ENCODE measurements at places on chromosomes 11 and 22.

DNA sequence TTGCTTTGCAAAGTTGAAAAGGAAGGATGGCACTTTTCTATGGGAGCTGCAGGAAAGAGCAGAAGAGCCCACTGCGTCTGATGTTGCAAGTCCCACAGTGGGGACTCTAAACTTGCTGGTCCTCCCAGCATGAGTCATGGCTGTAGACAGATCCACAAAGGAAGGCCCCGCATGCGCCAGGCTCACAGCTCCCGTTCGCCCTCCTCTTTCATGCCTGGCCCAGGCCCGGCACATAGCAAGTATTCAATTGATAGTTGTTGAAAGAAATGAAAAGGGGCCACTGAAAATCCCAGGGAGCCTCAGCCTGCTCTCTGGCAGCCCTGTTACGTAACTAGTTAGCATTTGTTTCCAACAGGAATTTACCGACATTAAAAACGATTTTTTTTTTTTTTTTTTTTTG, 18.9 kb downstream of the AP1B1 start:
- DNase-seq, result peak; percentile 59

- DNase-seq, result no peak
Observed at GRCh38 chr11:16408619-16409018, 52.3 kb upstream of the SOX6 start.

- no peak for DNase-seq
Observed at GRCh38 chr22:22181341-22181850, 63.2 kb upstream of the VPREB1 start.

GRCh38 chr22:23256986-23257888, 76.9 kb downstream of the BCR start:
- peak; percentile 72 for DNase-seq

DNA sequence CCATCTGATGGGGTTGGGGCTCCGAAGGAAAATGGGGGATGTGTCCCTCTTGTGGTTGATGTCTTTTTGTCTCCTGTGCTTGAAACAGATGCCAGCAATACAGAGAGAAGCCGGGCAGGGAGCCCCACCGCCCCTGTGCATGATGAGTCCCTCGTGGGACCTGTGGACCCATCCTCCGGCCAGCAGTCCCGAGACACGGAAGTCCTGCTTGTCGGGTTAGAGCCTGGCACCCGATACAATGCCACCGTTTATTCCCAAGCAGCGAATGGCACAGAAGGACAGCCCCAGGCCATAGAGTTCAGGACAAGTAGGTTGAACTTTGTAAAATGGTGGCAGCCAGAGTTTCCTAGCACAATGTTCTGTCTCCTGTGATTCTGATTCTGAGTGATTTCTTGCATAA, 91.7 kb upstream of the OR4B1 start:
- DNase-seq, result no peak

DNA sequence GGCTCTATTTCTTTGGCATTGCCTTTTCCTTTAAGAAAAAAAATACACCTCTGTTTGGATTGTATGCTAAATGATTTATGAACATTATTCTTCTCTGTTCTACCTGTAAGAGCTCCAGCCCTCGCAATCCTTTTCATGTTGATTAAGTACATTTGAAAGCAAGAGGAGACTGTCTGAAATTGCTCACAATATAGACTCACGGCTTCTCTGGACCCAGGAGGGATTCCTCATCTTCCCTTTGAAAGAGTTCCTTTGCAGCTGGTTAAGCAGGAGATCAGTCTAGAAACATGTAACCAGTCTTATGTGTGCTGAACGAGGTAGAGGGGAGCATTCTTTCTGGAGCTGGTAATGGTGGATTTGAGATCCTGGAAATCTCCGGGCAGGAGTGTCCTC, 47.4 kb downstream of the PKNOX2 start:
- no peak for DNase-seq

DNA sequence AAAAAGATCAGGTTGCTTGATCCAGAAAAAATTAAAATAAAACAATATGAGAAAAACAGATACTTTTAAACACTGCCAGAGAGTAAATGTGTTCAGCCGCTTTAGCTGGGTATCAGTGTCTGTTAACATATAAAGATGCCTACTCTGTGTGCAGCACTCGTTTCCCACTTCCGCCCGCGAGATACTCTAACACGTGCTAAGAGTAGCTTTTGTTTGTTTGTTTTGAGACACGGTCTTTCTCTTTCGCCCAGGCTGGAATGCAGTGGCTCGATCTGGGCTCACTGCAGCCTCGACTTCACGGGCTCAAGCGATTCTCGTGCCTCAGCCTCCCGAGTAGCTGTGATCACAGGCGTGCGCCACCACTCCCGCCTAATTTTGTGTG, 531 bp upstream of the MEN1 start:
- no peak for DNase-seq

DNA sequence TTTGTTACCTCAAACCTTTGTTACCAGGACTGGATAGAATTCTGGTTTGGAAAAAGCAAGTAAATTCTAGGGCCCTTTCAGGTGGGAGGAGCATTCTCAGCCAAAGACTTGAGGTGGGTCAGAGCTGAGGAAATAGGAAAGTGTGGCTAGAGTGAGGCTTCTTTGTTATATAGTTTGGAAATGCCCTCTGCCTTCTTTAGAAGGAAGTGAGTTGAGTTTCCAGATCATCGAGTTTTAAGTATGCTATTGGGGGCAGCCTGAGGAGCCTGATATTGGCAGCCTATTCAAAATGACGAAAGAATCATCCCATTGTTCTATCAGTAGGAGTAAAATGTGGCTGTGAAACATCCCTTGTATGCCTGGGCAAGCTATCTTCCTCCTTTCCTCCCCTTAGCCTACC, 134.1 kb downstream of the ARHGAP42 start:
- DNase-seq, result no peak

- peak; percentile 36 for DNase-seq
Observed at GRCh38 chr11:2583605-2583958, 116.2 kb downstream of the KCNQ1OT1 start.

GRCh38 chr22:45211848-45212247, 28.8 kb downstream of the KIAA0930 start:
- DNase-seq, result no peak

GRCh38 chr22:25348391-25348790, 129.0 kb downstream of the CRYBB2 start:
- DNase-seq, result no peak

DNA sequence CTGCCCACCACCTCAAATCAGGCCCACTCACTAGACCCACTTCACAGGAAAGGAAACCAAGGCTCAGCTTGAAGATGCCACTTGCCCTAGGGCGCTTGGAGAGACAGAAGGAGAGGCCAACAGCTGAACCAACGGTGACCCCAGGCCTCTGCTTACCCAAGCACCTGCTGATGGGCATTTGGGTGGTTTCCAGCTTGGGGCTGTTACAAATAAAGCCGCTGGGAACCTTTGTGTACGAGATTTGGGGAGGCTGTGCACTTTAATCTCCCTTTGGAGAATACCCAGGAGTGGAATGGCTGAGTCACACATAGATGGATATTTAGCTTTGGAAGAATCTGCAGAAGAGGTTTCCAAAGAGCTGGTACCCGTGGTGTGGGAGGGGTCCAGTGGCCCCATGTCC, 50.9 kb upstream of the LINC01488 start:
- no peak for DNase-seq

DNA sequence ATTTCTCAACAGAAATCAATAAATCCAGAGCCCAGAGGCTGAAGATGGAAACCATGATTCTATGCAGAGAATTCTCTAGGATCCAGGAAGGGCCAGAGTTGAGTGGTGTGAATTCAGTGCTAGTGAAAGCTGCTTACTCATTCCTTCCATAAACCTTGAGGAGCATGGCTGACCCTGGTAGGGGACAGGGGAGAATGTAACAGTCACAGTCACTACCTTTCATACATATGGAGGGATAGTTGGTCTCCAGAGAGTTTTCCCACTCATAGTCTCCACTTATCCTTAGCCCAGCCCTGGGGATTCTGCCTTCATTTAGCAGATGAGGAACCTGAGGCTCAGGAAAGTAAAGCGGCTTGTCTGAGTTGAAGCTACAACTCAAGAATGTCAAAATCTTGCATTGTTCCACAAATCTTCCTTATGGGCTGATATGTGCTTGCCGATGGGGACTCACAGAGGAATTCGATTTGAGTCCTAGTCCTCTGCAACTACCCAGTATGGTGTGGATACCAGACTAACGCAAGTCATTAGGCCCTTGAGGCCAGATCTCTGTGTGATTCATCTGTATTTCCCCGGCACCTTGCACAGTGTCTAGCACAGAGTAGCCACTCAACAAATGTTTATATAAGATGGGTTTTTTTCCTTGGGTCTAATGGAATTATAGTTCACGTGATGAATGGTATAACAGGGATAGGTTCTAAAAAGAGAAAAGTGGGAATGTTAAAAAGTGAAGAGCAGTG, 3.7 kb upstream of the ANAPC15 start:
- DNase-seq, result no peak

- DNase-seq, result peak; percentile 96
Observed at GRCh38 chr11:119696378-119697222, 32.4 kb downstream of the NECTIN1 start.

DNA sequence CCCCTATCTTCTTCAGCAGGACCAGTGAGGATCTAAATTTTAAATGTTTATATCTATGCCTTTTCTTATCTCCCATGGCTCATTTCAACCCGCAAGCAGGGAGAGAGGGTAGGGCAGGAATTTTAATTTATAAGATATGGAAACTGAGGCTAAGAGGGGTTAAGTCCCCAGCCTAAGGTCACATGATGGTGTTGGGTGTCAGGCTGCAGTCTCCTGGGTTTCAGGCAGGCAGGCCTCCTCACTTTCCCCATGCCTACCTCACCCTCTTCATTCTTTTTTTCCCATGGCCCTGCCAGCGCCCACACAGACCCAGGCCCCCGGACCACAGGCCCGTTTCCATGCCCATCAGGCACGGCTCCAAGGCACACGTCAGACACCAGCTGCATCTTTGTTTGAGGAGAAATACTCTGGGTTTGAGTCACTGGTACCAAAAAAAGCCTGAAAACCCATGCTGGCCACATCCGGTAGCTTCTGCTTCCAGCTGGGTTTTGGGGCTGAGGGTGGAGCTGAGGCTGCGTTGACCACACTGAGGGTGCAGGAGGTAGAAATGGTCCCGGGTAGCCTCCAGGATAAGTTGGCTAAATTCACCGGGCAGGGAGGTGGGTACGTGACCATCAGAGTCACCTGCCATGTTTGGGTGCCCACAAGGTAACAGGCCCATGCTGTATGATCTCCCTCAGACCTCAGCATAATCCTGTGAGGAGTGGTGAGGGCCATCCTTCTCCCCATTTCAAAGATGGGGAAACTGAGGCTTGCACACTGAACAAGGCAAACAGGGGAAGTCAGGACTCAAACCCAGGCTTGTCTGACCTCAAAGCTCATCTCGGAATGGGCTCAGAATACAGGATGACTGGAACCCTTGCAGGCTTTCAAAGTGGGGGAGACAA, 7.5 kb downstream of the CRYBB1 start:
- no peak for DNase-seq

DNA sequence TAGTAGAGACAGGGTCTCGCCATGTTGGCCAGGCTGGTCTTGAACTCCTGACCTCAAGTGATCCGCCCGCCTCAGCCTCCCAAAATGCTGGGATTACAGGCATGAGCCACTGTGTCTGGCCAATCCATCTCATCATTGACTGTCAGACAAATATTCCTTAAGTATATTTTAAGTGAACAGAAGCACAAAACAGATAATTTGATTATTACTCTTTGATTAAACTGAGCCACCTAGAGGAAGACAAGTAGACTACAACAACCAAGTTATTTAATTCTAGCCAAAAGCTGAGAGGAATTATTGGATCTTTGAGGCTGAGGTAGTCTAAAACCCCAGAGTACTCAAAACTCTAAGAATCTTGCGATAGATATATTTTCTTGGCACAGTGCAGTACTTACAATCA, 1.2 kb downstream of the ACRV1 start:
- DNase-seq, result no peak

DNA sequence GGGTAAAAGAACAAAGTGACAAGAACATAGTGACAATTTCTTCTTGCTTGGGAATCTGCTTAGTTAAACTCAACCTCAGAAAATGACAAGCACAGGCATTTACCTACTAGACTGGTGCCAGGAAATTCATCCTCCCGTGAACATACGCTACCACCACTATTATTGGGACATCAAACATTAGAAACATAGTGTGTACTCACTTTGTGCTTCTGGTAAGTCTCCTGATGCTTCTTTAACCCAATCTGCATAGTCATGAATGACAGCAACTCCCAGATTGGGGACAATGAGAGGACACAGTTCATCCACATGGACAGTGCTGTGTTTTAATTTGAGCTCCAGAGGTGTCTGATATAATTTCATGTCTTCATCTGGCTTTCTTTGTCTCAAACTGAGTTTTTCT, 29.2 kb upstream of the CHRNA10 start:
- no peak for DNase-seq

DNA sequence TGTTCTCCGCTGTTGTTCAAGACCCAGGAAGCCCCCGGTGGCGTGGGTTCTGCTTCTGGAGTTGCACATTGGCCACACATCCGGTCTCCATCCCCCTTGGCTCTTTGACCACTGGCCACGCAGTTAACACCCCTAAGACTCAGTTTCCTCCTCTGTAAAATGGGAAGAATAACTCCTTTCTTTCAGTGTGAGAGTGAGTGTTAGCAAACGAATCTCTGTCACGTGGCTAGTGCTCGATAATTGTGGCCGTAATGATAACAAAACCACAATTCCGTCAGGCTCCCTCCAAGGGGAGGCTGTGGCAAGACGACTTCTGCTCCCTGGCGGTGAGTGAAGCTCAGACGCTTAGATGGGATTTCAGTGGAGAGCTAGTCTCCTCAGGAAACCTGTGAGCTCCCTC, 315.2 kb upstream of the B3GAT1 start:
- DNase-seq, result no peak
